ENCODE measurements at places on chromosomes 3 and 15.

GRCh38 chr15:40902605-40903561 is 8.6 kb downstream of the VPS18 start:
- DNase-seq = no peak

DNA sequence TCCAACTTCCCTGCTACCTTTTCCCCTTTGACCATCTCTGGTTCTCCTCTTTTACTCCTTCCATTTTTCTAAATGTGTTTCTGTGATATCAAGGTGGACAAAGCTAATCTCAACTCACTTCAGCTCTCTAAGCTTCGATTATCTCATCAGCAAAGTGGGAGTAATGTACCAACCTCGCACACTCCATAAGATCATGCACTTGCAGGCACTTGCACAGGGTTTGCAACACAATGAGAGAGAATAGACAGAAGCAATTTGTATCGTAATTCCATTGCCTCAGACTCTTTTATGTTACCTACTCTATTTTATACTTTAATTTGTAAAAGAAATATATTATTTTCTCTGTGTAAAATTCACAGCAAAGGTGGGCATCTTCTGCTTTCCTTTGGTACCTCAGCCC is 7.0 kb upstream of the POLQ start:
- DNase-seq = no peak

- DNase-seq = no peak
Measured at GRCh38 chr3:62805580-62806277, 69.5 kb downstream of the CADPS start.

GRCh38 chr3:99966662-99967416 is 147.5 kb downstream of the FILIP1L start:
- no peak for DNase-seq

- DNase-seq = no peak
Measured at GRCh38 chr3:52483577-52484381, 11.4 kb upstream of the STAB1 start.

GRCh38 chr15:82647835-82648256 is 683 bp upstream of the CPEB1 start:
- DNase-seq = peak; percentile 17

- DNase-seq = no peak
Measured at GRCh38 chr15:51229907-51230330, 108.5 kb downstream of the CYP19A1 start.

DNA sequence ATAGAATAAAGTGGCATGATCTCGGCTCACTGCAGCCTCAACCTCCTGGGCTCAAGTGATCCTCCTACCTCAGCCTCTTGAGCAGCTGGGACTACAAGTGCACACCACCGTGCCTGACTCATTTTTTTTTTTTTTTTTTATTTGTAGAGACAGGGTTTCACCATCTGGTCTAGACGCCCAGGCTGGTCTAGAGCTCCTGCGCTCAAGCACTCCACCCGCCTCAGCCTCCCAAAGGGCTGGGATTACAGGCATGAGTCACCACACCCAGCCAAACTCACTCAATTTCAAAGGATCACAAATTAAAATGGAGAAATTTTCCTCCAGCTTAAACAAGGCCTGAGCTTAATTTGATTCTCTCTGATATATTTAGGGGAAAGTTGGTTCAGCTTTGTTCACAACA is 27.3 kb upstream of the NMB start:
- no peak for DNase-seq

All from activated T-helper 9 cell treated with anti-CD3 and anti-CD28 coated beads, Interleukin-2, amount 50 U/mL, for 16 hours (primary cell).